Activated CD4-positive, alpha-beta T cell treated with anti-CD3 and anti-CD28 coated beads for 24 hours (primary cell): ENCODE measurements at places on chromosomes 4 and X.

- DNase-seq, result no peak
These were observed 26.2 kb downstream of the LIN54 start for GRCh38 chr4:82984459-82984858.

DNA sequence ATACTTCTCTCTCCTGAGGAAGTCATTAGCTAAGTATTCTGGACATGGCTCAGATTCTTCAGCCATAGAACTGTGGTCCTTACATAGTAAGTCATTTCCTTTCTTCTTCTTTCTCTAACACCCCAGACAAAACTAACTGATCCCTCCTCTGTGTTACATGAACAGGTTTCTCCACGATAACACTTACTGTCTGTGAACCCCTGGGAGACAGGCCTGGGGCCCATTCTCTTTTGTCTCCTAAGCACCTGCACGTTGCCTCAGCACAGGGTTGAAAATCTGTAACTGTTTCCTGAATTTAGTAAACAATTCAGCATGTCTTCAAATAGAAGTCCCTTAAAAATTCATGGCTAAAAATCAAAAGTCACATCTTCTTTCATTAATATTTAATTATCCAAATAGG lies 24.7 kb downstream of the APBB2 start:
- no peak for DNase-seq

DNA sequence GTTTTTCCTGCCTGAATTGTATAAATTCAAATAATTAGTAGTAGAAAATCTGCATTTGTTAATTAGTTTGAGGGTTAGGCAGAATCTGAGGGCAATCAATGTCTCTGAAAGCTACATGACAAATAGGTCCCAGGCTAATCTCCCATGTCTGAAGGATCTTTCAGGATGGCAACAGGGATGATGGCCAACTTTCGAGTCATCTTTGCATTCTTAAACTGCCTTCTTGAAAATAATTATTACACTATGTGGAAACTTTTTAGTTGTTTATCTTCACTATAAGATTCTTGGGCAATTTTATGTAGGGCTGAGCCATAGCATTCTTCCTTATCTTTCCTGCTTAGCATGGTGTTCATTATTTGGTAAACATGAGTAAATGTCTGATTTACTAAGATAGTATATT lies 490.3 kb upstream of the EPHA5 start:
- no peak for DNase-seq

DNA sequence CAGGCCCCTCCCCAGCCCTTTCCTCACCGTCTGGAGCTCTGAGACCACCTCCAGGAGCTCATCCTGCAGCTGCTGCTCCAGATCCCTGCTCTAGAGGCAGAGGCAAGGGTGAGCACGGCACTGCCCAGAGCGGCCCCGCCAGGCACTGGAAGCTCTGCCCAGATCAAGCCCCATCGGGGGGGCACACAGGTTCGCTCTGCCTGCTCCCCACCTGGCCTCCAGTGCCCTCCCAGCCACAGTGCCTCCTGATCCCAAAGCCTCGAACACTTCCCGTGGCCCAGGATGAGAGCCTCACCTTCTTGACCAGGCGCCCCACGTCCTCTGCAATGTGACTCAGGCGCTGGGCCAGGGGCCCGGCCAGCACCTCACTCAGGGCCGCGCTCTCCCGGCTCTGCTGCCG lies 5.0 kb downstream of the ARHGAP4 start:
- no peak for DNase-seq

- no peak for DNase-seq
These were observed 30.9 kb downstream of the SLAIN2 start for GRCh38 chr4:48372272-48372671.

- no peak for DNase-seq
These were observed 1668.7 kb upstream of the PCDH7 start for GRCh38 chr4:29051381-29051965.

- no peak for DNase-seq
These were observed 20.3 kb upstream of the SLC7A11 start for GRCh38 chr4:138262469-138262868.

DNA sequence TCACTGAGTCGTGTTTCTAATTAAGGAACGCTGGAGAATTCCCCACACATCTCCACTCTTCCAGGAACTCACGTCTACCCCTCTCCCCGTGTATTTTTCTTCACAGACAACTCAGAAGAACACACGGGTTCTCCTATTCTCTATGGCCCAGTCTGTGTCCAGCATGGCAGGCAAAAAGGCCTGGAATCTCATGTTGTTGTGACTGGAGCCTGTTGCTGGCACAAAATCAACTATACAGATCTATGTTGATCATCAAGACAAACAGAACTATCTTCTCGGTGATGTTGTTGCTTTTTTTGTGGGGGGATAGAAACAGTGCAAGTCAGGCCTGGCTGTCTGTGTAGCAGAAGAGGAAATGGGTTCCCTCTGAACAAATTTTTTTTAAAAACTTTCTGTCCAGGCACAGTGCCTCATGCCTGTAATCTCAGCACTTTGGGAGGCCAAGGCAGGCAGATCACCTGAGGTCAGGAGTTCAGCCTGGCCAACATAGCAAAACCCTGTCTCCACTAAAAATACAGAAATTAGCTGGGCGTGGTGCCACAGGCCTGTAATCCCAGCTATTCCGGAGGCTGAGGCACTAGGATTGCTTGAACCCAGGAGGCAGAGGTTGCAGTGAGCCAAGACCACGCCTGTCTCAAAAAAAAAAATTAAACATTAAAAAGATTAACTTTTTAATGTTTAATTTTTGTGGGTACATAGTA lies 50.5 kb upstream of the CBR4 start:
- no peak for DNase-seq

- no peak for DNase-seq
These were observed 65.6 kb downstream of the SPINK2 start for GRCh38 chr4:56755901-56756300.

DNA sequence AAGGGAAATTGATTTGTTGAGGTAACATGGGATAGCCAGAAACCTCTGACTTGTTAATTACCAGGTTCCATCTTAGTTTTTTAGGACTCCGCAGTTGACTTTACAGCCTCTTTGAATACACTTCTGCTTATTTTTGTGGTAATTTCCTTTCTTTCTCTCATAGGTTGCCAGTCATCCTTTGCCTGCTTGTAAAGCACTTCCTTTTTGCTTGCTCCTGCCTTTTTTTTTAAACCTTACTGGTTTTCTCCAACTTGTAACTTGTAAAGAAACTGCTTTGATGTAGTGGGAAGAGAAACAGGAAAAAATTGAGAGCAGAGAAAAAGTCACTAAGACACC lies 2.6 kb downstream of the PGK1 start:
- DNase-seq, result no peak

GRCh38 chr4:146255463-146255862 lies 41.1 kb downstream of the REELD1 start:
- no peak for DNase-seq

DNA sequence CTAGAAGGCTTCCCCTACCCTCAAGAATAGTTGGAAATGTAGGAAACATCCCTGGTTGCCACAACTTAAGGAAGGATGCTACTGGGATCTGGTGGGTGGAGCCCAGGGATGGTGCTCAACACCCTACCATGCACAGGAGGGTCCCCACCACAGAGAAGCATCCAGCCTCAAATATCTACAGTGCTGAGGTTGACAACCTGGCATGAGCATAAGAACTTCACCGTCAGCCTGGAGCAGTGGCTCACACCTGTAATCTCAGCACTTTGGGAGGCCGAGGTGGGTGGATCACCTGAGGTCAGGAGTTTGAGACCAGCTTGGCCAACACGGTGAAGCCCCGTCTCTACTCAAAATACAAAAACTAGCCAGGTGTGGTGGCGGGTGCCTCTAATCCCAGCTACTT lies 24.0 kb upstream of the ASMTL start:
- DNase-seq, result no peak

- DNase-seq, result no peak
These were observed 57.0 kb upstream of the MSN start for GRCh38 chrX:65610481-65610880.

GRCh38 chr4:112953262-112953661 lies 96.2 kb upstream of the ANK2 start:
- DNase-seq, result no peak

DNA sequence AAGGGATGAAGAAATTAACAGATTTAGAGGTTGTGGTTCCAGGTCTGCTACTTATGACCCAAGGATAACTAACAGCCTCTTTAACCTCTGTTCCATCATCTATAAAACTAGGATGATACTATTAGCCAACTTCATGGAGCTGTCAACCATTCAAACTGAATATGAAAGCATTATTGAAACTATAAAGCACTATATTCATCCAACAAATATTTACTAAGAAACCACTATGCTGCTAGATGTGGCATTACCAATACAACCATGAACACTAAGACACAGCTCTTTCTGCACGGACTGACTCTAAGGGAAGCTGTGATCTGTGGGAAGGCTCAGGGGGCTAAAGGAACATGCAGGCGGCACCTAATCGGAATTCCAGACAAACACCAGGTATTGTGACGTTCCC lies 66.0 kb downstream of the APBB2 start:
- no peak for DNase-seq

- DNase-seq, result no peak
These were observed 136.4 kb upstream of the FAM9C start for GRCh38 chrX:13180807-13181206.

GRCh38 chrX:150967786-150968185 lies 15.3 kb upstream of the HMGB3 start:
- no peak for DNase-seq

GRCh38 chr4:18056030-18056429 lies 34.5 kb upstream of the LCORL start:
- no peak for DNase-seq

DNA sequence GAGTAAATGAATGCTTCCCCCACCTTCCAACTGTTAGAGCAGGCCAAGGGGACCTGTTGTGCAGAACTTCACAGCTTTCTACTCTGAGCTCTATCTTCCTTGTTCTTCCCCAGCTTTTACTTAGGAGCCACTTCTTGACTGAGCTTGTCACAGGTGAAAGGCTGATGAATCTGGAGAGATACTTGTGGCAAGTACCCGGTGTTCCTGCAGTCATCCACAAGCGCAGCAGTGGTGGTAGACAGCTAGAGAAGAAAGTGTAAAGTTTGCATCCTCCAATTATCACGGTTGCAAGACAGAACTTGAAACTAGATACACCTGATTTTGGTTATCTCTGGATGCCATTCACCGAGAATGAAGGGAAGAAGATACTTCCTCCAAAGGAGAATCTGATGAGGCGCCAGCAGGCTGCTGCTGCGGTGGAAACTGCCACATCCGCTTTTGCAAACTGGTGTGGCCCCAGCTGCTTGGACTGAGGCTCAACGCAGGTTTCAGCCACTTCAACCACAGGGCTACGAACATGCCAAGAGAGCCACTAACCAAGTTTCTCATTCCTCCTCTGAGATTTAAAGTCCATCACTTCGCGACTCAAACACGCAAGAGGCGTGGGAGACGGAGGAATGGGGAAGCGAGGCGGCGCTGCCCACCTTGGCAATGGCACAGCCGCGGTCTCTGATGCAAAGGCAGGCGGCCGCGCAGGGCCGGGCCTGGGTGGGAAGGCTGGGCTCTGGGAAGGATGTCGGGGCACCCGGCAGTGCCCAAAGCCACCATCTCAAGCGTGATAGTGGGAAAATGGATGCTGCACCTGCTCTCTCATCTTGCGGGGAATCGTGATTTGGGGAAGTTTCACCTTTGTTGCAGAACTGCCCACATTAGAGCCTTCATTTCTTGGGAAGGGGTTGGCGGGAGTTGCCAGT lies 1.3 kb upstream of the FHIP1A start:
- DNase-seq, result no peak

- peak; percentile 26 for DNase-seq
These were observed at the start of gene INTU for GRCh38 chr4:127632420-127633403. Gene INTU (plus strand): TSS chr4:127632957. CDS start chr4:127633035, 78 bp downstream.

DNA sequence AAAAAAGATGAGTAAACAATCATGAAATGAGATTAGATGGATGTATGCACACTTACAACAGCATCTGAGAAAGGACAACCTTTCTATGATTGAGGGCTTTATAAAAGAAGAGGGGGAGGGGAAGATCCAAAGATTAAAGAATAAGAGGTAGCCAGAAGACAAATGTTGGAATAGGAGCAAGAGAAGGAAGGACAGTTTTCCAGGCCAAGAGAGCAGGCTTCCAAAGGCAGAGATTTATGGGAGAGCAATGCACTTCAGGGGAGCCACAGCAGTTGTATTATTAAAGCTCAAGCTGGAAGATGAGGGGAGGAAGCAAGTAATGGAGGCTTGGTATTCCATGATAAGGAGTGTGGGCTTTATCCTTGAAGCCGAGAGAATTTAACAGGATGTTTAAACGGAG lies 110.3 kb upstream of the PTPN13 start:
- no peak for DNase-seq

GRCh38 chr4:67198727-67199126 lies 346.6 kb downstream of the CENPC start:
- no peak for DNase-seq

GRCh38 chr4:53557669-53558064 lies 33.6 kb downstream of the LNX1 start:
- DNase-seq, result no peak
